ENCODE measurements at places on chromosomes 3 and 15.
A peak's percentile ranks its signal among the peaks of the same experiment; 100 is the strongest.

- no peak for DNase-seq
Measured at GRCh38 chr3:87435926-87436620, 159.7 kb upstream of the POU1F1 start.

- no peak for DNase-seq
Measured at GRCh38 chr3:25384471-25384870, 43.6 kb upstream of the RARB start.

- DNase-seq, result no peak
Measured at GRCh38 chr3:121330634-121331033, 215.2 kb downstream of the POLQ start.

GRCh38 chr3:27713435-27714145, 8.5 kb downstream of the EOMES start:
- no peak for DNase-seq

DNA sequence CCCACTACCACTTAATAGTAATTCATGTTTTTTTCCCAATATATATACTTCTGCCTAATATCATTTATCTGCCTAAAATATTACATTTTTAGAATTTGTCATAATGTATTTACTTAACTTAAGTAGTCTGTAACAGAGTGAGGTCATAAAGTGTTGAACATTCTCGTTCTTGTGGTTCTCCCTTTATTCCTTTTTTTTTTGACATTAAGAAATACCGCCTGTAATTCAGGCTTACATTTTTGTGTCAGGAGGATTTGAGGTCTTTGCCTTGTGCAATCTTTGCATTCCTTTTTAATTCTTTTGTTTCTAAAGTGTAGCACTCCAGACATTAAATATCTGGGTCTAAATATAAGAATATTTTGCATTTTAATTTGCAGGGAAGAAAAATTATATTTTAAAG, 315.4 kb downstream of the PTPRG start:
- DNase-seq, result no peak

DNA sequence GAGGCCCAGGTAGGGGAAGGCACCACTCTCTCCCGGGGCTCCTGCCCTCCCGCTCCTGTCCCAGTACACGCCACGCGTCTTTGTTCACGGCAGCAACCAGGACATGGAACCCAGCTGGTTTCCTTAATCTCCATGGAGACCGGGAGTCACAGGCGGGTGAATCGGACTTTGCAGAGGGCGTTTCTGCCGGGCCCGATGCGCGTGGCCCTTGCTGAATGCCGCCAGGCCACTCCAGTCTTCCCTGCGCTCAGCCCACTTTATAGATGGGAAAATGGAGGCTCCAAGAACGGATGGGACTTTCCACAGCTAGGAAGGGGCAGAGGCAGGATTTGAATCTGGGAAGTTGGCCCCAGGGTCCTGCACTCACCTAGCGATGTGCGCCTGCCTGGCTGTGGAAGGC, 7.4 kb downstream of the PLXND1 start:
- DNase-seq, result no peak

GRCh38 chr15:64694816-64695215, 80.6 kb downstream of the RBPMS2 start:
- DNase-seq, result no peak

GRCh38 chr3:185021256-185021655, 131.6 kb downstream of the C3orf70 start:
- DNase-seq, result no peak

GRCh38 chr3:1661839-1662238, 436.8 kb upstream of the CNTN4 start:
- no peak for DNase-seq

DNA sequence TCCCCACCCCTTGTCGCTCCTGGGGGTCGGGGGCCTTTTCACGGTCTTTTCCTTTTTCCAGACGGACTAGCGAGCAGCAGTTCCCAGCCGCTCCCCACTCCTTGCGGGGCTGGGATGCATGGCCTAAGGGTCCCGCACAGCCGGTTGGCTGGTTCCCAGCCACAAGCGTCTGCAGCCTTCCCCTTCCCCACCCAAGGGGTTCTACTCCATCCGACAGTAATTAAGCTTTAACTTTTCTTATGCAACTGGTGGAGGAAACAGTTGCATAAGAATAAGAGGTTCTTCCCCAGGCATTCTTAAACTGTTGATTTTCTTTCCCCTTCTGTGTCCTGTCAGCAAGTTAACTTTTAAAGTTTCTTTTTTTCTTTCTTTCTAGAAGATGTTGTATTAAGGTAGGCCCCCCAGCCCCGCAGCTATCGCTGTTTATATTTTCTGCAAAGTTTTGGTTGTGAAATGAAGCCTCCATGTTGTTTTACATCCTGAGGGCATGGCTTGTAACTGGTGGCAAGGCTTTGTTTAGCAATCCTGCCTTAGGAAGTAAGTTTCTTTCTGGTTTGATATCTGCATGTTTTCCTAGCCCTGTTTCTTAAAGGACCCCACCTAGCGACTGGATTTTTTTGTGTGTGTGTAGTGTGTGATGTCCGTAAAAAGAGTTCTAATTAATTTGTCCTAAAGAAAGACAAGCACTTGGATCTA, 207.5 kb downstream of the ZNF385D start:
- DNase-seq, result no peak

- no peak for DNase-seq
Measured at GRCh38 chr3:4730719-4731118, 237.6 kb downstream of the ITPR1 start.

DNA sequence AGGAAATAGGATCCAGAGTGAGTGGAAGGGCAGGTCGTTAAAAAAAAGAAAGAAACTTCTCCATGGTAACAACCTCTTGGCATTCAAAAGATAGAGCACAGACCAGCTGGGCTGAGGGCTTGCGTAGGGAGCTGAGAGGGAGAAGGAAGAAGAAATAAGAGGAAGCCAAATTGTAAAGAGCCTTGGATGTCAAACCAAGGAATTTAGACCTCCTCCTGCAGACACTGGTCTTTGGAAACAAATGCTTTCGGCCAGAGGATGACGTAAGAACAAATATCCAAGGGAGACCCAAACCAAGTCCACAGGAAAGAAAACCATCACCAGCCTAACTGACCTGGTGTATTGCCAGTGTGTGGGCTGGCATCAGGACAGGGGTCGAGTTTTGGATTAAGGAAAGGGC, 155.2 kb downstream of the UACA start:
- DNase-seq, result no peak

- DNase-seq, result peak; percentile 96
Measured at GRCh38 chr15:44726568-44727484, 9.5 kb upstream of the TRIM69 start.

GRCh38 chr3:80097674-80098073, 329.9 kb upstream of the ROBO1 start:
- no peak for DNase-seq

DNA sequence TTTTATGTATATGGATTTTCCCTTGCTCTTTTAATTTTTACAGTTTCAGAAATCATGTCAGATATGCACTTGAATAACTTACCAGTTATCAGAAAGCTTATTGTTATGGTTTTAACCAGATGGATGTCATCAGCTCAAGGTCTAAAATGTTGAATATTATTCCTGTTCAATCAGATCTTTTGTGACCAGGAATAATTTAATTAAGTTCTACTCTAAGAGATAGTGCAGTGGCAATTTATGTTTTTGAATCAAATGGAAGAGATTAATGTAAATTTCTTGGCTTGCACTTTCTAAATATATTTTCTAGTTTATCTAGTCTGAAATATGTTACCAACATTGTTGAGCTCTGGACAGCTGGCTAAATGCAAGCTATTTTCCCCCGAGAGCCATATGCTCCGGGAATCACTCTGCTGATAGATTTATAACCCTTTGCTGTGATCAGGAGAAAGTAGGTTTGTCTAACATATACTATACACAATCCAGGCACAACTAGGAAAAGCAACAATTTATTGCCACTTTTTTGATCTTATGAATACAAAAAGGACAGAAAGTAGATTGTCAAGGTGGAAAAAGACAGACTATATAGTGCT, 76.8 kb upstream of the CD96 start:
- DNase-seq, result no peak

- DNase-seq, result no peak
Measured at GRCh38 chr3:114380233-114380651, 86.4 kb downstream of the TIGIT start.

GRCh38 chr15:62656071-62656470, 386.5 kb upstream of the TPM1 start:
- no peak for DNase-seq

- DNase-seq, result no peak
Measured at GRCh38 chr15:66231394-66232266, 21.9 kb downstream of the MEGF11 start.

- no peak for DNase-seq
Measured at GRCh38 chr15:90711418-90711824, 5.7 kb upstream of the BLM start.

DNA sequence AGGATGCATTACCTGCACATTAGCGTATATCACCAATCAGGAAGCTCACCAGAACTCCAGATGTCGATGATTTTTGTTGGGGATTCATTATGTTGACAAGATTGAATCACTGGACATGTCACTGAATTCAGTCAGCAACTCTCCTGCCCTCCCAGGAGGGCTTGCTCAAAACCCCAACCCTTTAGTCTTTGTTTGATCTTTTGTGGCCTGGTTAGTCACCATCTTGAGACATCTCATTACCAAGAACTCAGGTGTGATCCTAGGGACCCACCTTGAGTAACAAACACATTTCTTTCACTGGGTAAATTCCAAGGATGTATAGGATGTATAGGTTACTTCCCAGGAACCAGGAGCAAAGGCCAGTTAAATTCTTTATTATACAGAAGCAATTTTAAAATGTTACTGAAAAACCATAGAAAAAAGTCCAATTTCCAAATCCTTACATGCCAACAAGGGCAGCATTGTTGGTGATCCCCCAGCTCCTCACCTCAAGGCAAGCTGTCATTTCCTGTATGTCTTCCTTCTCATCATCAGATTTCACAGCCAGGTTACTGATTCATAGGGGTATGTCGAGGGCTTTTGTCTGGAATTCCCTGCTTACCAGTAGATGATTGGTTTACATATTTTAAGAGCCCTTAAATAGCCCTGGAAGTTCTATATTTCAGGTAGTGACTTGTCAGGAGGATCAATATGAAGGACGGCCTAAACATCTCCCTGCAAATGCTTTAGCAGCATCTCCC, 11.7 kb downstream of the SNRPN start:
- no peak for DNase-seq

GRCh38 chr3:153245661-153246060, 83.6 kb downstream of the RAP2B start:
- DNase-seq, result no peak

DNA sequence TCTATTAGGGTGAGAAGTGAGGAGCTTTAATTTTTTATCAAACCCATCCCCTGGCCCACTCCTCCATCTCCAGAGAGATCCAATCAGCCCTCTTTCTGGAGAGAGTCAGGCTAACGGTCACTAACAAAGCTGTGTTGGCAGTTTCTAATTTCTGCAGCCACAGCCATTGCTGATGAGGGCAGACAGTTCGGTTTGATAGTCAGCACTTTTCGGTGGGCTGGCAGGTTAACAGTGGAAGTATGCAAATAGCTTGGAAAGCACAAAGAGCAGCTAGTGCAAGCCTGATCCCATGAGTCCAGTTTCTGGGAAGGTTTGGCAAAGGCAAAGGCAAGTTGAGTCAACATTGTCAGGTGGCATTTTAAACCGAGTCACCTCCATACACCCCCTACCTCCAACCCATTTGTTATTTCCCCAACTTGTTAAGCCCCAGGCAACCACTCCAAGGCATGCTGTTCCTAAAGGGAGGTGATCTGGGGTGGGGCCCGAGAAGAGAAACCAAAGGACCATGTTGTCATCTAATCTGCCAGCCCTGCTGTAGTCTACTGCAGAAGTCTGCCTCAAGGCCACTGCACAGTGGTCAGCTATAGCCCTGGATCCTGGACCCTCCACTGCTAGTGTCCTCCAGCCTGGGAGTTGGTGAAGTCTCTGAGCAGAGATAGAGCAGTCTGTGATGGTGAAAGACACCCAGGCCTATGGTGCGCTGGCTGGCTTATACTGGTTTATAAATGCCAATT, 1.7 kb downstream of the CCR1 start:
- no peak for DNase-seq

DNA sequence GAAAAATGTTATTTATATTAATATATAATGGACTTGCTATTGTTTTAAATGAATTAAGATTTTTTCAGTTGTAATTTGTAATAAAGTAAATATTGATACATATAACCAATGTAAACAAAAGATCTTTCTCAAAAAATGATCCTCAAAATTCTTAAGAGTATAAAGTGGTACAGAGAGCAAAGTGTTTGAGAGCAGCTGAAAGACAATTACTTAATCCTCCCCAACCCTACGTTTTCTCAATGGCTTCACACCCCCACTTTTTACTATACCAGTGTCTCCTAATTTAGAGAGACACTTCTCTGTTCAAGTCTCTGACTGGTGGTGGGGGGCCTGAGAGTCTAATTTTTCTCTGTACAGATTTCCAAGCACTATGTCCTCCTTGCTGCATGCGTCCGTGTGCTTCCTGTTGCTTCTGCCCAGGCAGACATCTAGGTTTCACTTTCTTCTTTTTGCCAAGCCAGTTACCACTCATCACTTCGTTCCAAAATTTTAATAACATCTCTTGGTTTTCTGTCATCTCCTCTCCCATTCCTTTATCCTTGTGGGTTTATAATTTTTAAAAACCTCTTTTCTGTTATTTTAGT, 276.3 kb upstream of the DNAJC19 start:
- no peak for DNase-seq

- no peak for DNase-seq
Measured at GRCh38 chr15:39153058-39153714, 427.7 kb upstream of the THBS1 start.

Measured in activated CD4-positive, alpha-beta T cell treated with anti-CD3 and anti-CD28 coated beads, Interleukin-10, Interleukin-2, amounts not matched to agents 100 ng/mL and 50 ng/mL, durations not matched to agents 16 hours and 8 hours (primary cell).